ENCODE measurements at places on chromosomes 11 and 22.

GRCh38 chr11:35178067-35178805 is 39.3 kb downstream of the CD44 start:
- no peak for DNase-seq

DNA sequence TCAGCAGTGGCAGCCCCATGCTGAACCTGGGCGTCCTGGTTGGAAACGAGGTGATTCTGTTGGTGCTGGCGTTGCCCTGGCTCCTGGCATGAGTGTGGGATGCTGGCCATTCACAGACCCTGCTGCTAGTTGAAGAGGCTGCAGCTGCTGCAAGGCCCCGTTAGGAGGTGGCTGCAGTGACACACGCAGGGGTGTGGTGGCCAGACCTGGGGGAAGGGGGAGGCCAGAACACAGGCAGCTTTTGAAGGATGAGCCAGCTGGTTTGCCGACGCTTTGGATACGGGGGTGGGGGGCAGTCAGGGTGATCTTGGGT is 77.2 kb downstream of the MORC2 start:
- no peak for DNase-seq

GRCh38 chr22:45334528-45334927 is 24.8 kb downstream of the FAM118A start:
- DNase-seq = no peak

- DNase-seq = no peak
Measured at GRCh38 chr11:58254936-58255335, 13.1 kb downstream of the OR10W1 start.

GRCh38 chr11:111351374-111352055 is 27.6 kb downstream of the POU2AF1 start:
- DNase-seq = no peak

DNA sequence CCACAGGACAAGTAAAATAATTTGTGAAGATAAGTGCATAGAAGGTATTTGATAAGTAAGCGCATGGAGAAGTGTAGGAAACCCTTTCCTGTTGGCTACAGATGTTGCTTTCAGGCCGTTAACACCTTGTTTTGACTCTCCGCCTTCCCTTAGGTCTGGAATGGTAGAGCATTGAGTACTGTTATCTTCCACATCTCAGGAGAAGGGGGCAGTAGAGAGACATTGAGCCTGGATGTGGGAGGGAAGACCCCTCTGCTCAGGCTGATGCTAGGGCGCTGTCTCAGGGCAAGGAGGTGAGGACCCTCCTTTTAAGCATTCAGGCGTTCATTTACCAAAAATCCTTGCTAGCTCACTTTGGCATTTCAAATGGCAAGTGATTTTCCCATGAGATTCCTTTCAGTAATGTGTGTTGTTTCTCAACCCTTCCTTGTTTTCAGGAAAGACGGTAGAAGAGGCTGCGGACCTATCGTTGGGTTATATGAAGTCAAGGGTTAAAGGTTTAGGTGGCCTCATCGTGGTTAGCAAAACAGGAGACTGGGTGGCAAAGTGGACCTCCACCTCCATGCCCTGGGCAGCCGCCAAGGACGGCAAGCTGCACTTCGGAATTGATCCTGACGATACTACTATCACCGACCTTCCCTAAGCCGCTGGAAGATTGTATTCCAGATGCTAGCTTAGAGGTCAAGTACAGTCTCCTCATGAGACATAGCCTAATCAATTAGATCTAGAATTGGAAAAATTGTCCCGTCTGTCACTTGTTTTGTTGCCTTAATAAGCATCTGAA is 27.0 kb upstream of the SCGB1A1 start:
- DNase-seq = no peak

- DNase-seq = no peak
Measured at GRCh38 chr11:65606876-65607613, 7.0 kb downstream of the MAP3K11 start.

- no peak for DNase-seq
Measured at GRCh38 chr11:12269446-12270214, 107.7 kb upstream of the PARVA start.

GRCh38 chr22:33240888-33241475 is 182.8 kb upstream of the SYN3 start:
- no peak for DNase-seq

DNA sequence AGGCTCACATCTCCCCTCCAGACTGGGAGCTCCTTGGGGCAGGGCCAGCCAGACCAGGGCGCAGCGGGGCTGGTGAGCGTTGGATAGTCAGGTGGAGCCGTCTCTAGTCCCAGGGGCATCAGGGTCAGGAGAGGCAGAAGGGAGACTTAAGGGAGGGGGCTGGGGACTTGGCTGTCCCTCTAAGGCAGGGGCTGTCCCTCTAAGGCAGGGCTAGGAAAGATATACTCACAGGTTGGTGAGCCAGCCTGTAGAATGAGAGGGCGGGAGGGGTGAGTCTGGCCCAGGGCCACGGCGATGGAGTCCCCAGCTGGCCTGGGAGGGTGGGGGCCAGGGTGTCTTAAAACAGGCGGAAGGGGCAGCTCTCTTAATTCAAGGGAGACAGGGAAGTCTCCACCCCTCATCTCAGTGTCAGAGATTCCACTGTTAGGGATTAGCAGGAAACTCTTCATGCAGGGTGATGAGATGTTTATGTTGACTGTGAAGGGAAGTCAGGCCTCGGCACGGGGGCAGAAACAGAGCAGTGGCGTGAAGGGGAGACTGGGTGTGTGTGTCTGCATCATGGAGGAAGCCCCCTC is 11.3 kb downstream of the P2RY2 start:
- DNase-seq = no peak

- DNase-seq = no peak
Measured at GRCh38 chr11:44568331-44568657, 2.8 kb downstream of the CD82 start.

- no peak for DNase-seq
Measured at GRCh38 chr22:37284805-37285355, 2.6 kb downstream of the CYTH4 start.

- DNase-seq = no peak
Measured at GRCh38 chr11:84671325-84671999, 955.7 kb downstream of the DLG2 start.

DNA sequence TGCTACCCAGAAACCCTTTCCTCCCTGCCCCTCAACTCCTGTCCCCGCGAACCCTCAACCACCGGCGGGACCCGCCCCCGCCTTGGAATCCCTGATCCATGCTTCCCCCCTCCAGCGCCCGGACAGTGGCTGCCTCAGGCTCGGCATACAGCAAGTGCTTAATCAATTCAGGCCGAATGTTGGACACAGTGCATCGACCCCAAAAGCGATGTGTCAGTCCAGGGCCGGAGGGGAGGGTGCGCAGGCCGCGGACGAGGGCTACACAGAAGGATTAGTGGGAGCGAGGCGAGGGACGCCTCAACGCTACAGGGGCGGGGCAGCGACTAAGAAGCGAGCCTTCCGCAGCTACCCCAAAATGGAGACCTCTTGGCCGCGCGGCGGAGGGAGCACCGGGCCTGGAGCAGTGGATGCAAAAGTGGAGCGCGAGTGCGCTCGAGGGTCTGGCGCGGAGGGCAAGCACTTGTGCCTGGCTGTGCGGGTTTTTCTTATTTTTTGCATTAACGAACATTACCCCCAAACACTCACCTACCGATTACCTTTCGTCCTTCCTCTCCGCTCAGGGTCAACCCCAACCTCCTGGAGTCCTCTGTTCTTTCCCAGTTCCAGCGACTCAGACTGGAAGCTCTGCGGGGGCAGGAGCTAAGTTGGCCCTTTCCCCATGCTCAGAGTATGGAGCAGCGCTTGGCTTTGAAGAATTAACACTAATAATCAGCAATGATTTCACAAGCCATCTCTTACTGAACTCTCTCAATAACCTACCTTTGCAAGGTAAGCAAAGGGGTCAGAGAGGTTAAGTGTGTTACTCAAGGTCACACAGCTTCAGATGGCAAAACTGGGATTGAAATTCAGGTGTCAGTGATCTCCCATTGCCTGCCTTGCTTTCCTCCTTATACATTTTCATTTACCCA is 30.0 kb upstream of the WNT11 start:
- DNase-seq = peak; percentile 84

DNA sequence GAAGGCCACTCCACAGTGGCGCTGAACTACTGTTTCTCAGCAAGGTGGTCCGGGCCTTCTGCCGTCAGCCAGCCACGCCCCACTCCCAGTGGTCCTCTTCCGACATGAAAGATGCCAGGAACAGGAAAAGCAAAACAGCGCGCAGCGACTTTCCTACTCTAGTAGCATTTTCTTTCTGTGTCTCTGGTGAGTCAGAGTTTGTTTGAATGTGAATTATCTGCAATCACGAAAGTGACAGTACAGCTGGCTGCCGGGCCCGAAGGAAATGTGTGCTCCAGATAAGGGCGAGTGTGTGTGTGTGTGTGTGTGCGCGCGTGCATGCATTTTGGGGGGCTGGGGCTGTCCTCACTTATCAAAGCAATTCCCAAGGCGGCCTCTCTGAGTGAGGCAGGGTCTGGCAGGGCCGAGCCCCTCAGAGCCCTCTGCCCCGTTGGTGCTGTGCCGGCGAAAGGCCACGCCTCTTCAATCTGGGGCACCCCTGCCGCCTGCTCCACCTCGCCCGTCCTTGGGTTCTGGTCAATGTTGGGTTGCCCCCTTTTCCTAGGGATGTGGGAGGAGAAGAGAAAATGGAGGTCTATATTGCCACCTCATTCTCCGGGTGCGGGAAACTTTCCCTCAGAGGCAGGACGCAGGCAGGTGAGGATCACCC is 288.5 kb downstream of the KIRREL3 start:
- DNase-seq = no peak

DNA sequence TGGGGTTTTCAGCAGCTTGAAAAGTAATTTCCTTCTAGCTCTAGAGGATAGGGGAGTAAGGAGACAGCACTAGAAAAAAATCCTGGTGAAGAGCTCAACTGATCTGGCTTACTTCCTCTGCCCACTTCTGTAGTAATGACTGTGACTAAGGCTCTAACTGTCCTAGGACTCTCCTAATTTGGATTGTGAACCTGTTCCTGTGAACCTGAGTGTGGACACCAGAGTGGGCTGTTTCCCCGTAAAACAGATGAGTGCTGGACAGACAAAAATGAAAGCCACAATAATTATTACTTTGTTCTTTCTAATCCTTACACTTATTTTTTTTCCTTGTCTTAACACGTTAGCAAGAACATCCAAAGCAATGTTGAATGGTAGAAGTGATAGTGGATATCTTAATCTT is 154.1 kb downstream of the AASDHPPT start:
- no peak for DNase-seq

DNA sequence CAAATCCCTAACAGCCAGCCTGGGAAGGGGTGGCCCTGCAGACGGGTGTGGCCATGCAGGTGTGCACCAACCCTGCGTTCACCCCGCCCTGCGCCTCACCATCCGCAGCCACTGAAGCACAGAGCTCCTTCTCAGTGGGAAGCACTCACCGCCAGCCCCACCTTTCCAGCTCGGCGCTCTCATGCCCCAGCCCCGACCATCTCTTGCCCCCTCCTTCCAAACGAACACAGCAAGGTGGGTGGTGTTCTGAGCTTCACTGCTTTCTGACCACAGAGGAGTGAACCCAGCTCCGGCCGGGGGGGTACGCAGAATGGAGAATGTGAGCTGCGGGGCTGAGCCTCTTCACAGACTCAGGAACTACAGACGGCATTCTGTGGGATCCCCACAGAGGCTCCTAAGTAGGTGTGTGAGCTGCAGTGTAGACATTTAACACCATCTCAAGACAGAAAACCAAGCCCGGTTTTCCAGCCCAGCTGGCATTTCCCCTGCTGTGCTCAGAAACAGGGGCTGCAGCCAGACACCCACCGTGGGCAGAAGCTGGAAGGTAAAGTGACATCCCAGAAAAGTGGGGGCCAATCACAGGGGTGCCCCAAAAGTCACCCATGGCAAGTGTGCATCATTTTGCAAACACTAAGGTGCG is 88.4 kb upstream of the RTL6 start:
- no peak for DNase-seq

DNA sequence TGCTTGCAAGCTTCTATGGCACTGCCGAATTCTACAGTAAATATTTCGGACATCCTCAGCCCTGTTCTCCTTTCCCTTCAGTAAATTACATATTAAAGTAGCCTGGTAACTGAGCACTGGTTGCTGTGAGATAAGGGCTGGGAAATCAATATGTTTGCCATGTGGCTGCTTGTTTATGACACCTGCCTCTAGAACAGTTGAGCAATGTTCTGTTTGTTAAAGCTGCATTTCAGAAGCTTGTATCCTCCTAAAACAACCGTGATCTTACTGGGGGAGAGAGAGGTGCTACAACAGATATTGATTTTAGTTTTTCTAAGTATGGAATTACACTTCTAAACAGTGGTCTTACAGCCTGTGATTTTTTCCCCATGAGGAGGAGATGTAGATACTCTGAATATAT is 39.4 kb downstream of the ZBTB16 start:
- no peak for DNase-seq

GRCh38 chr11:105179542-105180278 is 40.1 kb upstream of the CARD18 start:
- DNase-seq = no peak

- no peak for DNase-seq
Measured at GRCh38 chr11:8387141-8387540, 123.5 kb upstream of the LMO1 start.

DNA sequence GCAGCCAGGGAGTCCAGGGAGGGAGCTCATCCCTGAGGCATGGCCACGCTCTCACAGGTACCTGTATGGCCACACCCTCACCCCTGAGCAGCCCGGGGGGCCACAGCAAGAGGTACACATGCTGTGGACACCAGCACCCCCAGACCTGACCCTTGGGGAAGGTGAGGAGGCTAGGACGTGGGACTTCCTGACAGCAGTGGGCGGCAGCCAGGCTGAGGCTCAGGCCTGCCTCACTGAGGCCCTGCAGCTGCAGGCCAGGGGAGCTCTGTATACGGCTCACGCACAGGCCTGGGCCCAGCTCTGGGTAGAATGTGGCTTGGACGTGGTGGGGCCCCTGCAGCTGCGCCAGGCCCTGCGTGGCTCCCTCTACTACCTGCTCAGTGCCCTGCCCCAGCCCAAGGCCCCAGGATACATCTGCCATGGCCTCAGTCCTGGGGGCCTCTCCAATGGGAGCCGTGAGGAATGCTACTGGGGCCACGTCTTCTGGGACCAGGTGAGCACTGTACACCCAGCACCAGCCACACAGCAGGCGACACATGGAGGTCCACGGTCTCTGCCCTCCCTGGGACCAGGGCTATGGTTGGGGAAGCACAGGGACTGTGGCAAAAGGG is 1.8 kb downstream of the PGGHG start:
- no peak for DNase-seq

- DNase-seq = no peak
Measured at GRCh38 chr11:69308936-69309615, 15.1 kb downstream of the MYEOV start.

- no peak for DNase-seq
Measured at GRCh38 chr11:44834846-44835245, 108.1 kb downstream of the TSPAN18 start.

DNA sequence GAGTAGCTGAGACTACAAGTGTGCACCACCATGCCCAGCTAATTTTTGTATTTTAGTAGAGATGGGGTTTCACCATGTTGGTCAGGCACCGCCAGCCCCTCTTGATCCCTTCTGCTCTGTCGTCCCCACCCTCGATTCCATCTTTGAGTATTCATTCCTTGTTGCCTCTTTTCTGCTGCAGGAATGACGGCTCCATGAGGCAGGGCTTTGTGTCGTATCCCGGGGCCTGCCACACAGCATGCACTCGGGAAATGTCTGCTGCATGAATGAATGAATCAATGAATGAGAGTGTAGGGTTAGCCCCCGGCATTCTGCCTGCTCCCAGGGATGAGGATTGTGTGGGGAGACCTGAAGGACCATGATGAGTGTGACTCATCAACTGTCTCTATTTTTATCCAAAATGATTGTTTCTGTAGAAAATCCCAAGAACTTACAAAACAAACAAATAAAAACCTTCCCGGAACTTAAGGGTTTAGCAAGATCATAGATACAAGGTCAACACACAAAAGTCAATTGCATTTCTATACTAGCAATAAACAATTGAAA is 54.6 kb upstream of the SLC22A12 start:
- no peak for DNase-seq

- DNase-seq = no peak
Measured at GRCh38 chr11:17588166-17588565, 41.1 kb downstream of the OTOG start.
